ENCODE measurements at places on chromosomes 3 and 15. TPM values are rescaled to one million over a fixed set of nuclear protein-coding genes. Genes with fewer than 3 reads are reported as not detected.

DNA sequence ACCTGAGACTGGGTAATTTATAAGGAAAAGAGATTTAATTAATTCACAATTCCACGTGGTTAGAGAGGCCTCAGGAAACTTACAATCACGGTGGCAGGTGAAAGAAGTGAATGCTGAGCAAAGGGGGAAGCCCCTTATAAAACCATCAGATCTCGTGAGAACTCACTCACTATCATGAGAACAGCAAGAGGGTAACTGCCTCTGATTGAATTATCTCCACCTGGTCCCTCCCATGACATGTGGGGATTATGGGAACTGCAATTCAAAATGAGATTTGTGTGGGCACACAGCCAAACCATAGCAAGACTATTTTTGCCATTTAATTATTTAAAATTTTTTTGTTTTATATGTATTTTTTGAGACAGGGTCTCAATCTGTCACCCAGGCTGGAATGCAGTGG, 27.0 kb upstream of the KCTD6 start:
- no peak for DNase-seq

DNA sequence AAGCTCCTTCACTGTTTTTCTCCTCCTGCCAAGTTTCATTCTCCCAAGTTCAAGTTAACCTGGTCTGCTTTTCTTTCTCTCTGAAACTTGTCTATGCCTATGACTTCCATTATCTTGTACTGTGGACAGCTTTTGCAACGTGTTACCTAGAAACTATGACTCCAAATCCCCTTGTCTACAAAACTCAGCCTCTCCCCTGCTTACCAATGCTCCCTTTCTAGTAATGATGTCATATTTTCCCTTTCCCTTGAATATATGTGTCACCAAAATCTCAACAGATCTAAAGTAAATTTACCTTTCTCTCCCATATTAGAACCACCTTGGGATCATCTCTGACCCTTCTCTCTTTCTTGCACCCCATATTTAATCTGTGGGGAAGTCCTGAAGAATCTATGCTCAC, 10.5 kb upstream of the ABHD2 start:
- DNase-seq, result no peak

Gene ABHD17C
- 7.5 TPM for total RNA-seq

Gene ARHGEF26
- 1.9 TPM for total RNA-seq

Data from Right ventricle myocardium inferior (tissue), 1 donor.